ENCODE measurements at places on chromosomes 5 and 9.

GRCh38 chr9:124783830-124784229 lies 6.9 kb downstream of the OLFML2A start:
- no peak for DNase-seq

DNA sequence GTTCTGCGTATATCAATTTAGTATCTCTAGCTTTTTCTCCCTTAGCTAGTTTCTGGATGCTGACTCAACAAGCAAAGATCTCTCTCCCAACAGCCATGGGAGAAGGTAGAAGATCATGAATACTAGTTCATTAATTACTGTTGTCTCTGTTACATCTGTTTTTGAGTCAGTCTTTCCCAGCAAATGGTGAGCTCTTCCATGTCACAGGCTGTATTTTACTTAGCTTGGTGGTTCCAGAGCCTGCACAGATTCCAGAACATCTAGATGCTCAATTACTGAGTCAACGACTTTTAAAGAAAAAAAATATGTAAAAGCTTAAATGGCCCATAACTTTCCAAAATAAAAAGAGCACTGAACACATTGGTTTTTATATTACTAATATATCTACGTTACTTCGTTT lies 307.2 kb downstream of the NSG2 start:
- DNase-seq, result no peak

DNA sequence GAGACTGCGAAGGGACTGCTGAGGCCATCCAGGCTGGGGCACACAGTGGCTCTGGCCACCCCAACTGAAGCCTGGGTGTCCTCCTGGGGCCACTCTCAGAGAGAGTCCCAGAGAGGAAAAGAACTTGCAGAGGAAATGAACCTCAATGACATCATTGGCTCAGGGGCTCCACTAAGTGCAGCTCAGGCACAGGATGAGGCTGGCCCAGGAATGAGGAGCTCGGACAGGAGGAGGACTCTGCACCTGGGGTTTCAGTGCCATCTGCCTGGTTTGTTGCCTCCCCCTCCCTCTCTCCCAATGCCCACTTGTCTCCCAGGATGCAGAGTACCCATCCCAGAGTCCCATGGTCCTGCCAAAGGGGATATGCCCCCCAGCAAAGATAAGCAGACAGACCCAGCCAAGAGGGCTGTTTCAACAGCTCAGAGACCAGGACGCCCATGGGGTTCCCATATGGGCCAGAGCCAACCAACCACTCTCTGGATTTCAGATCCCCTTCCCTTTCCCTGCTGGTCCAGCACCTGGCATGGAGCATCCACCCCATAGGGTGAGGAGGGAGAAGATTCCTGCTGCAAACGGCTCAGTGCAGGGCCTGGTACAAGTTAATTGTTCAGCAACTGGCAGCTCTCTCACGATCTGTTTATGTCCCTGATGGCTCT lies 26.9 kb upstream of the OLFM1 start:
- DNase-seq, result no peak

DNA sequence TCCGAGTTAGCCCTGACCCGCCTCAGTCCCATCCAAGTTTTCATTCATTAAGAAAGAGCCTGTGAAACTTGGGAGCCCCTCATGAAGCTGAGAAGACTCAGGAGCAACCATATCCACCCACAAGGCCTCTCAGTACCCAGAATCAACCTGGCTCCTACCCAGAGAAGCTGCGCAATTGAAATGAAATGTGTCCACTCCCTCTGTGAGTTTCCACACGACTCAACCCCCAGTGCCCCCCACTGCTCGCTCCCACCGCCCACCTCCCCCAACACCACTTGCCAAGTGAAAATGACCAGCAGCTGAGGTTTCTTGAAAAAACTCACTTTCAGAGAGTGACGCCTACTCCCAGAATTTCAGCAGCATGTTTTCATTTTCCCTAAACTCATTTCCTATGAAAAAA lies 104.6 kb downstream of the CDK5RAP2 start:
- DNase-seq, result no peak

- DNase-seq, result peak; percentile 32
These were observed 65.9 kb upstream of the PLPP1 start for GRCh38 chr5:55600497-55601203.

DNA sequence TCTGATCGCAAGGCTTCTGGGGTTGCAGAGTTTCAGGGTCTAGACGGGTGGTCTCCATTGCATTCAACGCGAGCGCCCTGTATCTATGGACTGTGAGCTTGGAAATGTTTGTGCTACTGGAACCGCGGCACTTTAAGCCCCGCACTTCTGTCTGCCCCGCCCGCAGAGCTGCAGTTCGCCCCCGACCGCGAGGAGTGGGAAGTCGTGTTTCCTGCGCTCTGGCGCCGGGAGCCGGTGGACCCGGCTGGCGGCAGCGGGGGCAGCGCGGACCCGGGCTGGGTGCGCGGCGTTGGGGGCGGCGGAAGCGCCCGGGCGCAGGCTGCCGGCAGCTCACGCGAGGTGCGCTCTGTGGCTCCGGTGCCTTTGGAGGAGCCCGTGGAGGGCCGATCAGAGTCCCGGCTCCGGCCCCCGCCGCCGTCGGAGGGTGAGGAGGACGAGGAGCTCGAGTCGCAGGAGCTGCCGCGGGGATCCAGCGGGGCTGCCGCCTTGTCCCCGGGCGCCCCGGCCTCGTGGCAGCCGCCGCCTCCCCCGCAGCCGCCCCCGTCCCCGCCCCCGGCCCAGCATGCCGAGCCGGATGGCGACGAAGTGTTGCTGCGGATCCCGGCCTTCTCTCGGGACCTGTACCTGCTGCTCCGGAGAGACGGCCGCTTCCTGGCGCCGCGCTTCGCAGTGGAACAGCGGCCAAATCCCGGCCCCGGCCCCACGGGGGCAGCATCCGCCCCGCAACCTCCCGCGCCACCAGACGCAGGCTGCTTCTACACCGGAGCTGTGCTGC lies 1.0 kb downstream of the ADAMTS19 start:
- DNase-seq, result peak; percentile 30

All from hematopoietic multipotent progenitor cell treated with erythropoietin and hydrocortisone succinate and interleukin-3 and kit ligand, for 6 days (in vitro differentiated cells).